Calu3 (cell line): ENCODE measurements at places on chromosomes 4 and X. TPM values are rescaled to one million over a fixed set of nuclear protein-coding genes. Genes with fewer than 3 reads are reported as not detected.
A peak's percentile ranks its signal among the peaks of the same experiment; 100 is the strongest.

DNA sequence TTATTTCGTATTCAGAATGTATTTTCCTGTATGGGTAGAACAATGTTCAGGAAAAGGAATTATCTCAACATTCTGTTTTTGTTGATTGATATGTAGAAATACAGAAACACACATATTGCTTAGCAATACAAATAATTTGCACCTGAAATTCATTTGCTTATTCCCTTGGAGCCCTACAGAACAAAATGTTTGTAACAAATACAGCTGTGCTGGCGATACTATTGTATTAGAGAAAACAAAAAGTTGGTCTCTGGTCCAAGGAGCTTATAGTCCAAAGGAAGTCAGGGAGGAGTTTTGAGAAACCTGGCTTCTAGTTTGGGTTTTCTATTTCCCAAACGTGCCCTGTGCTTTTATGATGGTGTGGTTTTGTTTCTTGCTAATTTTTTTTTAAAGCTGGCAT lies 37.8 kb upstream of the CAPN6 start:
- no peaks in the 10 kb centered on the region for H3K4me1 ChIP-seq
- no peak overlapping the region for H3K27ac ChIP-seq
- no peaks in the 10 kb centered on the region for H3K36me3 ChIP-seq
- no peak for DNase-seq
- no peaks in the 10 kb centered on the region for H3K27me3 ChIP-seq

DNA sequence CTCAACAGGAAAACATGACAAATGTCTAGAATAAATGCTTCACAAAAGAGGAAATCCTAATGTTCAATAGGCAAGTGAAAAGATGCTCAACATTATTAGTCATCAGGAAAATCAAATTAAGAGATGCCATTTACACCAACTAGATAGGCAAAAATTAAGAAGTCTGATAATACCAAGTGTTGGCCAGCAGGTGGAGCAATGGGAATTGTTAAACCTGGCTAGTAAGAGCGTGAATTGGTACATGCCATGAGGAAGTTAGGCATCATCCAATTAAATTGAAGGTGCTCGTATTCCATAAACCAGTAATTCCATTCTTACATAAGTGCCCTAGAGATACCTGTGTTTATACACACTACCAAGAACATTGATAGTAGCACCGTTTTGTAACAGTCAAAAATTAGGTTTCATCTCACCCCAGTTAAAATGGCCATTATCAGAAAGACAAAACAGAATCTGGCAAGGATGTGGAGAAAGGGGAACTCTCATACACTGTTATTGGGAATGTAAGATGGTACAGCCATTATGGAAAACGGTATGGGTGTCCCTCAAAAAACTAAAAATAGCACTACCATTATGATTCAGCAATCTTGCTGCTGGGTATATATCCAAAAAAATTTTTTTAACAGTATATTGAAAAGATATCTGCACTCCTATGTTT lies 14.0 kb upstream of the ZCCHC18 start:
- no peaks in the 10 kb centered on the region for H3K36me3 ChIP-seq
- peak; percentile 52 for DNase-seq
- H3K27me3 ChIP-seq = peaks cover 64% of the 10 kb centered on the region
- no peak overlapping the region for H3K4me3 ChIP-seq

GRCh38 chr4:156974264-156974663 lies 2.7 kb upstream of the PDGFC start:
- peaks cover 21% of the 10 kb centered on the region for H3K36me3 ChIP-seq
- H3K27me3 ChIP-seq = no peaks in the 10 kb centered on the region
- DNase-seq = no peak
- peaks cover 48% of the 10 kb centered on the region for H3K4me1 ChIP-seq
- no peak overlapping the region for H3K27ac ChIP-seq

- no peak for DNase-seq
- peaks cover 10% of the 10 kb centered on the region for H3K36me3 ChIP-seq
- no peaks in the 10 kb centered on the region for H3K27me3 ChIP-seq
- H3K4me1 ChIP-seq = no peaks in the 10 kb centered on the region
Measured at GRCh38 chr4:108972613-108973283, 209.9 kb upstream of the ETNPPL start.

GRCh38 chr4:95638920-95639501 lies 90.2 kb upstream of the UNC5C start:
- H3K36me3 ChIP-seq = no peaks in the 10 kb centered on the region
- no peaks in the 10 kb centered on the region for H3K27me3 ChIP-seq
- H3K4me1 ChIP-seq = no peaks in the 10 kb centered on the region
- no peak overlapping the region for H3K4me3 ChIP-seq

GRCh38 chr4:95758001-95758400 lies 81.9 kb upstream of the PDHA2 start:
- no peak overlapping the region for H3K4me3 ChIP-seq
- no peaks in the 10 kb centered on the region for H3K36me3 ChIP-seq
- peaks cover 6% of the 10 kb centered on the region for H3K4me1 ChIP-seq
- no peaks in the 10 kb centered on the region for H3K27me3 ChIP-seq
- no peak overlapping the region for H3K27ac ChIP-seq

- H3K27me3 ChIP-seq = no peaks in the 10 kb centered on the region
- H3K36me3 ChIP-seq = no peaks in the 10 kb centered on the region
- H3K27ac ChIP-seq = no peak overlapping the region
- no peak overlapping the region for H3K4me3 ChIP-seq
Measured at GRCh38 chrX:129077424-129078170, 445.7 kb downstream of the SMARCA1 start.

- DNase-seq = no peak
- H3K4me1 ChIP-seq = no peaks in the 10 kb centered on the region
- H3K36me3 ChIP-seq = no peaks in the 10 kb centered on the region
- H3K4me3 ChIP-seq = no peak overlapping the region
Measured at GRCh38 chr4:66766557-66766956, 778.7 kb downstream of the CENPC start.

DNA sequence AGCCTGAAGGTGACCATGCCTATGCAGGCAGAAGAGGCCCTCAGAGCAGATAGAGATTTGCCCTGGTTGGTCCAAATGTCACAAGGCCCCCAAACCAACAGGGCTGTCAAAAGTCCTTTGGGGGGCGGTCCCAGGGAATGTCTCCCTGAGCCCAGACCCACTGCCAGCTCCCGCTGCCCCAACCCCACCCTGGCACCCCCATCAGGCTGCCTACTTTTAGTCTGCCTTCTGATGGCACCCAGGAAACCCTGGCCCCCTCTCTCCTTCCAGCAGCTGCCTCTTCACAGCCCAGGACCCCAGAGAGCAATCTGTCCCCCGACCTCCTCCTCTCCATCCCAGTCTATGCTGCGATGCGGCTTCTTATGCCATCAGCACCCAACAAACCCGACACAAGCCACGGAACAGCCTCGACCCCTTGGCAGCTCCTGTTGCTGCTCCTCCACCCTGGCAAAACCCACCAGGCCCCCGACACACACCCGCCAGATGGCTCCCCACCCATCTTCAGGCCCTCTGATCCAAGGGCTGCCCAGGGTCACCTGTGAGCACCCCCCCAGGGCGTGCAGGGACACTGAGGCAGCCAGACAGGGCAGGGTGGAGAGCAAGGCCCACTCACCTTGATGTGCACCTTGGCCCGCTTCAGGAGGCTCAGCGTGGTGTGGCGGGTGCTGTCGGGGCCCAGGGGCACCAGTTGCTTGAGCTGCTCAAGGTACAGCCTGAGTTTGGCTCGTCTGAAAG lies 9.9 kb downstream of the MXD4 start:
- H3K27me3 ChIP-seq = no peaks in the 10 kb centered on the region
- no peaks in the 10 kb centered on the region for H3K4me1 ChIP-seq
- peaks cover 7% of the 10 kb centered on the region for H3K36me3 ChIP-seq

GRCh38 chrX:118928151-118928550 lies 46.3 kb upstream of the LONRF3 start:
- H3K4me1 ChIP-seq = no peaks in the 10 kb centered on the region
- no peaks in the 10 kb centered on the region for H3K36me3 ChIP-seq
- DNase-seq = no peak
- H3K4me3 ChIP-seq = no peak overlapping the region

DNA sequence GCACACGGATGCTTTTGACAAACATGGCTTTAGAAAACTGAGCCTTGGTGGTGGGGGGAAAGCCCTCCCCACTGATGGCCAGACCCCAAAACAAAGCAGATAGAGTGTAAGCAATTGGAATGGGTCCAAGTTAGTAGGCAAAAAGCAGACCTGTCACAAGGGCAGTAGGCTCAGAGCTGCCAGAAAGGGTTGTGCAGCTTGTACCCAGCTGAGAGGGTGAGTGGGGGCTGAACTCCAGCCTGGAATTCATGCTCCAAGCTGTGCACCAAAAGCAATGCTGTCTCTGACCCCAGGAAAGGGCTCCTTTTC lies 101.1 kb upstream of the TEX13D start:
- H3K27ac ChIP-seq = no peak overlapping the region
- no peaks in the 10 kb centered on the region for H3K36me3 ChIP-seq
- H3K4me3 ChIP-seq = no peak overlapping the region
- H3K4me1 ChIP-seq = no peaks in the 10 kb centered on the region
- H3K27me3 ChIP-seq = peaks cover 5% of the 10 kb centered on the region

DNA sequence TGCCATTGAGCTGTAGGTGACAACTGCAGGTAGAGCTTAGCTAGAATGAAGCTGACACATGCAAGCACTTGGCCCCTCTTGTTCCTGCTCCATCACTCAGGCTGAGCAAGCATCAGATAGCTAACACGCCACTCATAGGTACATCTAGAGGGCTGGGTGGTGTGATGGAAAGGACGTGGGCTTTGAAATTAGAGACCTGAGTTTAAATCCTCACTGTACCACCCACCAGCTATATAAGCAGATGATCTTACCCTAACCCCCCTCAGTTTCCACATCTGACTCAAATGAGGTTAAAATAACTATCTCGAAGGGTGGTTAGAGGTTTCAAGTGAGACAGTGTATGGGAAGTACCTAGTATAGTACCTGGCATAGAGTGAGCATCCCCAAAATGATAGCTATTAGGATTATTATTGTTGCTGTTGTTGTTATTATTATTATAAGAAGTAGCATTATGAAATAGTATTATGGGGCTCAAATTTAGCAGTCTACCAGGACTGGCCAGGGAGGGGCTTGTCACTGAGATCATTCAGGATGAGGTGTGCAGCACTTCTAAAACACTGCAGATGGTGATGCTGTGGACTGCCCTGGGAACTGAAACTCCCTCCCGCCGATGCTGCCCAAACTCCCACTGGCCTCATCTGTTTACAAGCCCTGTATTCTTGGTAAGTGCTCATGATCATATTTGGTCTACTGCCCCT lies 59.0 kb downstream of the REELD1 start:
- no peak overlapping the region for H3K4me3 ChIP-seq
- no peaks in the 10 kb centered on the region for H3K27me3 ChIP-seq
- DNase-seq = no peak
- H3K36me3 ChIP-seq = no peaks in the 10 kb centered on the region
- H3K4me1 ChIP-seq = no peaks in the 10 kb centered on the region
- H3K27ac ChIP-seq = no peak overlapping the region

DNA sequence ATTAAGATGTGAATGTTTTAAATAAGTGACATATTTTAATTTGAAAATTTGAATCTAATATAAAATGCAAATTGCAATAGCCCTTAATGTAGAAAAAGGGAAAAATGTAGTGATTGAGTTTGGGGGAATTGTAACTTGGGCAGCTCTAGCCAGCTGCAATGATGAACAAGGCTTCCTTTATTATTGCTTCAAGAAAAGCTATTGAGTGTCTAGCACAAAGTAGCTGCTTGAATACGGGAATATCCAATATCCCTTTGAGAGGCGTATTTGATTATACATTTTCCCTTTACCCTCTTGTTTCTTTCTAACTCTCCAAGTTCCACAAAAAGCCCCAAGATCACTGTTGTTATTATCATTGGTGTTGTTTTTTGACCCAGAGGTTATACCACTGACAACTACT lies 21.8 kb downstream of the IL1RAPL1 start:
- H3K4me3 ChIP-seq = no peak overlapping the region
- no peak overlapping the region for H3K27ac ChIP-seq
- H3K36me3 ChIP-seq = no peaks in the 10 kb centered on the region
- H3K27me3 ChIP-seq = no peaks in the 10 kb centered on the region
- DNase-seq = no peak

- no peak overlapping the region for H3K4me3 ChIP-seq
- H3K4me1 ChIP-seq = no peaks in the 10 kb centered on the region
- DNase-seq = no peak
- H3K36me3 ChIP-seq = no peaks in the 10 kb centered on the region
- H3K27me3 ChIP-seq = no peaks in the 10 kb centered on the region
Measured at GRCh38 chr4:161160718-161161117, 1003.1 kb downstream of the FSTL5 start.

- no peak for DNase-seq
- H3K27ac ChIP-seq = no peak overlapping the region
- peaks cover 13% of the 10 kb centered on the region for H3K27me3 ChIP-seq
Measured at GRCh38 chr4:141142423-141142822, 9.2 kb upstream of the RNF150 start.

DNA sequence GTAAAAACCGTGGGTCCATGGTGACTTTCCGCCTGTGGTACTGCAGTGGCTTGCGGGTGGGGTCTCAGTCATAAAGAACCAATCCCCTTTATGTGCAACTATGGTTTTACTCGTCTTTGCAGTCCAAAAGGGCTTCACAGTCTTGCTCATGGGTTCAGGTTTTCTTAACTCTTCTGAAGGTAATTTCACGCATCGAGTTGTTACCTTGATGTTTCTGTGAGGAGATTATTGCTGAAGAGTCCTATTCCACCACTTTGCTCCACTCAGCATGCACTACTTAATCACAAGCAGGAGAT lies 41.5 kb downstream of the F8 start:
- H3K36me3 ChIP-seq = peaks cover 5% of the 10 kb centered on the region
- H3K4me3 ChIP-seq = peak overlapping the region; percentile 61
- no peaks in the 10 kb centered on the region for H3K27me3 ChIP-seq
- H3K4me1 ChIP-seq = peaks cover 10% of the 10 kb centered on the region
- H3K27ac ChIP-seq = peak overlapping the region; percentile 50
- DNase-seq = no peak

- no peaks in the 10 kb centered on the region for H3K27me3 ChIP-seq
- no peaks in the 10 kb centered on the region for H3K36me3 ChIP-seq
- no peaks in the 10 kb centered on the region for H3K4me1 ChIP-seq
- no peak for DNase-seq
- H3K4me3 ChIP-seq = no peak overlapping the region
- no peak overlapping the region for H3K27ac ChIP-seq
Measured at GRCh38 chrX:37717708-37718107, 32.1 kb downstream of the XK start.

DNA sequence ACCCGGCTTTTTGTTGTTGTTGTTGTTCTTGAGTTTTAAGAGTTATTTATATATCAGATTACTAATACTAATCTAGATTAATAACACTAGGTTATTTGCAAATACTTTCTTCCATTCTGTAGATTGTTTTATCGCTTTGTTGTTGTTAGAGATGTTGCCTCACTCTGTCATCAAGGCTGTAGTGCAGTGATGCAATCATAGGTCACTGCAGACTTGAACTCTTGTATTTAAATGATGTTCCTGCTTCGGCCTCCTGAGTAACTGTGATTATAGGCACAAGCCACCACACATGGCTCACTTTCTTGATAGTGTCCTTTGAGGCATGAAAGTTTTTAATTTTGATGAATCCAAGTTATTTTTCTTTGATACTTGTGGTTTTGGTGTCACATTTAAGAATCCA lies 129.0 kb downstream of the VSIG4 start:
- DNase-seq = no peak
- no peaks in the 10 kb centered on the region for H3K36me3 ChIP-seq
- H3K4me1 ChIP-seq = no peaks in the 10 kb centered on the region
- H3K27me3 ChIP-seq = no peaks in the 10 kb centered on the region

The PPP1R2C gene
- total RNA-seq = not detected in 2 replicates

The MAP3K15 gene
- total RNA-seq = 4.7 and 4.8 TPM in 2 replicates
